CD4-positive, alpha-beta T cell treated with Interleukin-10 for 1 hour (primary cell): ENCODE measurements at places on chromosomes 6 and 20.

GRCh38 chr6:163731215-163732013 lies 316.9 kb downstream of the QKI start:
- DNase-seq = no peak

DNA sequence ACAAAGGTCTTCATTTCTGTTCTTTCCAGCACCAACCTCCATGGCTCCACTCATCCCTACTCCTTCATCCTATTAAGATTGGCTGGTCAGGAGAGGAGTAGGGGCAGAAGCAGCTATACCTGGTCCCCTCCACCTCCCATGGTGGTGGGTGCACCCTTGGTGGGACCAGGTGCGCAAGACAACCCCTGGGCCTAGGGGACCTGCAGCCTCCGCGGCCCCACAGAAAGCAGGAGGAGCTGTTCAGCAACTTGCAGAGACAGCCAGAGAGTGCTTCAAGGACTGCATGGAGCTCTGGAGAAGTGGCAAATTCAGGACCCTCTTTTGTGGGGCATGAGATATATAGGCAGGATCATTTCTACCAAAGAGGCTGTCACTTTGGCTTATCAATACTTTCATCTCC lies 9.8 kb downstream of the ULBP2 start:
- no peak for DNase-seq

GRCh38 chr6:150830439-150831165 lies 34.9 kb upstream of the MTHFD1L start:
- DNase-seq = no peak

DNA sequence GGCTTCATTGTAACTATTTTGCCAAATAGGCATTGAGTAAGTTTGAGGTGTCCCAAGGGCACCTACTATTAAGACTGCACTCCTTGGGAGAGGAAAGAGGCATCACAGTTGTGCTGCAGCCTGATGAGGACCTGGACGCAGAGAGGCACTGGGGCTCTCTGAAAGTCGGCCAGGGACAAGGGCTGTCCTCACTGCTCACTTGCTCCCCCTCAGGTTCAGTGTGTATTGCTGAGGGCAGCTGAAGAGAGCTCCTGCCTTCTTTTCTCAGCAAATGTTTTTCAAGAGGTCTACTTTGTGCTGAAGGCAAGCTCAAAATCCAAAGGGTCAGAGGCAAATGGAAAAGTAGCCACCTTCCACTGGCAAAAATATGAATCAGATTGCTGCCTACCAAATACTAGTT lies 331.8 kb downstream of the RIMS1 start:
- no peak for DNase-seq

- DNase-seq = no peak
Measured at GRCh38 chr20:41443691-41444090, 77.1 kb upstream of the EMILIN3 start.

- DNase-seq = no peak
Measured at GRCh38 chr6:142543606-142544005, 241.8 kb downstream of the ADGRG6 start.

DNA sequence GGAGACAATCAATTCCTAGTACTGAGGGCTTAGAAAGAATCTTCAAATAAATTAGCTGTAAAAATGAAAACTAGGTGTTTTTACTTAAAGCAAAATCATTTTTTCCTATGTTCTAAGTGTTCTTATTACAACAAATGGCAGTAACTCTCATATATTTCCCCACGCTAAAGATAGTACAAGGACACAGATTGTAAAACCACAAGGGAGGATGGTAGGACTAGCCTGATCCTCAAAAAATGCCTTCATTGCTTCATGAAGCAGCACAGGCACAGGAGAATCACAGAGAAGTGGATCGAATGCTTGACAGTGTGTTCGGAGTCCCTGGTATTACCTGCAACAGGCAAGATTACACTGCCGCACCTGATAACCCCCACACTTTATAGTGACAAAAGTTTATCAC lies 58.5 kb downstream of the SAMD3 start:
- DNase-seq = no peak

DNA sequence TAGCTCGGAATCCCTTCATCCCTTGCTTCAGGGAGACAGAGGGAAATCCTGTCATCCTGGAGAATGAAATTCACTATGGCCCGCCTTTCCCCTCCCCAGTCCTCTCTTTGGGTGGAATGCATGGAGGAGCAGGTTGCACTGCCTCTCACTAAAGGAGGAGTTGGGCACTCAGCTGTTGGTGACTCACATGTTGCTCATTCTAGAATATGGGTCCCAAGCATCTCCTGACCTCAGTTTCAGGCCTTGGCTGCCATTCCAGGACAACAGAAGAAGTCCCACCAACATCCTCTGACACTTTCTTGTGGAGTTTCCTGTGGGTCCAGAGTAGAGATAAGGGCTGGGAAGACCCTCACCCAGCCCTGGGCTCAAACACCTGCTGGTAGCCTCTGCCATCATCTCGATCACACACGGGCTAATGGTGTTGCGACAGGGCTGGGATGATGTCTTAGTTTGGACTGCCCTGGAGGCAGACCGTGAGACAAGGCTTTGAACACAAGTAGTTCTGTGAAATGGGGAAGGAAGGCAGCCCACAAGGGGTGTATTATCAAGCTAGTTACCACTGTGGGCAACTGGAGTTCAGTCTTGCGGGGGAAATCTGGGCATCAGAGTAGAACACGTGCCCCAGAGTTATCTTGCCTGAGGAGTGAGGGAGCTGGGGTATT lies 52.4 kb upstream of the RNF24 start:
- no peak for DNase-seq

GRCh38 chr20:1396264-1396663 lies 3.4 kb upstream of the FKBP1A start:
- no peak for DNase-seq

DNA sequence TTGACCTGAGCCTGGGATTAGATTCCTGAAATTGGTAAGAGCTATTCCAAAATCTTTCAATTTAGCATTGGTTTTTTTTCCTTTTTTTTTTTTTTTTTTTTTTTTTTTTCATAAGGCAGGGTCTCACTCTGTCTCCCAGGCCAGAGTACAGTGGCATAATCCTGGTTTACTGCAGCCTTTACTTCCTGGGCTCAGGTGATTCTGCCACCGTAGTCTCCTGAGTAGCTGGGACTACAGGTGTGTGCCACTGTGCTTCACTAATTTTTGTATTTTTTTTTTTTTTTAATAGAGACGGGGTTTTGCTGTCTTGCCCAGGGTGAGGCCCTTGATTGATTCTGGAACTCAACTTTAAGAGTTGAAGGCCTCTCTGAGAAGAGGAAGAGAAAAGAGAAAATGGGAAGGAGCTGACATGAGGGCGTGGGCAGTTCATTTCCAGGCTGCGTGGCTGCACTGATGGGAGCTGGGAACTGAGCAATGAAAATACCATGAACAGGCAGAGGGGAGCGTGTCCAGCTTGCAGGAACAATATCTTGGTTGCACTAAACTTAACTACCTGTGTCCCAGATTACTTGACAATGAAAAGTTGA lies 24.6 kb downstream of the KDM1B start:
- DNase-seq = no peak

GRCh38 chr6:168371981-168372711 lies 52.6 kb upstream of the DACT2 start:
- no peak for DNase-seq

- DNase-seq = no peak
Measured at GRCh38 chr20:15767999-15768741, 805.1 kb downstream of the KIF16B start.

GRCh38 chr20:60206259-60206658 lies 248.0 kb downstream of the CDH26 start:
- no peak for DNase-seq

DNA sequence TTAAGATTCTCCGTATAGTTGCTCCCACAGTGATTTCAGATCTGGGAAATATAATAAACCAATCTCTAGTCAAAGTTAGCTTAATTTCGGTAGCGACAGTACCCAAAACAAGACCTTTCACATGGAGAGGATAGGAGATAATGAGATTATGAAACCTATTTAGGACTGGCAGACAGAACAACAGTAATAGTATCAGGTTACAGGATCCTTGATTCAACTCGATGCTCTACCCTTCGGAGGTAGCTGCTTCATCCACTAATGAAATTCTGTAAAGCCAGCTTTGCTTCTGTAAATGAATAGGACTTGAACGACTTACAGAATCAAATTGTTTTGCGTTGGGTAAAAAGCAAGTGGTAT lies 534 bp upstream of the AKIRIN2 start:
- no peak for DNase-seq

GRCh38 chr6:90080876-90081481 lies 186.7 kb downstream of the GJA10 start:
- peak; percentile 70 for DNase-seq

GRCh38 chr20:31972471-31973021 lies 4.6 kb downstream of the XKR7 start:
- DNase-seq = no peak

DNA sequence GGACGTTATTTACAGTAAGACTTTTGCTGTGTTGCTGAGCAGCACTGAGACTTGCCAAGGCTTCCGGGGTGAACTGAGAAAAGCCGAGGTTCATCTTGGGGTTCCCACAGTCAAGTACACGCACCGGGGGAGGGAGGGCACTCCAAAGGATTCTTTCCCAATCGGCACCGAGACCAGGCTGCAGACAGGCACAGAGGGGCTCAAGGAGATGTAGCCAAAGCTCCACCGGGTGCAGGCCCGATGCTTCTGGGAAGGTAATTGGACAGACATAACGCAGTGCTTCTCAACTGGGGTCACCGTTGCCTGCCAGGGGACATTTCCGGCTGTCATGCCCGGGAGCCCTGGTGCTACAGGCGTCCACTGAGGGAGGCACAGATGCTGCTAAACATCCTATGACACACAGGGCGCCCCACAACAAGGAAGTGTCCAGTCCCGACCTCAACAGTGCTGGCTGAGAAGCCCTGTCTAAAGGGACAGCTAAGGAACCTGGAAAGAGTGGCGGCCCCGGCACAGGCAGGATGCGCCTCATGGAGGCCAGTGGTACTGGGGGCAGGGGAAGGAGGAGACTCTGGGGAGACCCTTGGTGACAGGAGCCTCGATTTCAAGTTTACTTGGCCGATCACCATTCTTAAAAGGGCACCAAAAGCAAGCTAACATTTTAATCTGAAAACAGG lies 92.9 kb downstream of the RAMACL start:
- no peak for DNase-seq

GRCh38 chr6:75489025-75489424 lies 4.6 kb downstream of the FILIP1 start:
- no peak for DNase-seq

- no peak for DNase-seq
Measured at GRCh38 chr20:52800734-52801627, 171.2 kb upstream of the TSHZ2 start.

GRCh38 chr6:38876475-38876874 lies 161.4 kb downstream of the DNAH8 start:
- peak; percentile 67 for DNase-seq

DNA sequence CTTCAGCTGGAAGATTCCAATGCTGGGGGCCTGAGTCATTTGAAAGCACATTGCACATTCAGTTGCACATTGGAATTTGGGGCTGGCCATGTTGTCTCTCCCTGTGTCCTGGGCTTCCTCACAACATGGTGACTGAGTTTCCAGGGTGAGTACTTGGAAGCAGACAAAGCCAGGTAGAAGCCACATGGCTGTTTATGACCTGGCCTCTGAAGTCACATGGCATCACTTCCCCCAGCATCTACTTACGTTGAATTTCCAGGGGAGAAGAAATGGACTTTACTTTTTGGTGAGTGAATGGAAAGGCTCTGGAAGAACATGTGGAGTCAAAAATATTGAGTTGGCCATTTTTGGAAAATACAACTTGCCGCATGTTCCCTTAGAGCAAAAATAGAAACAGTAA lies 155.5 kb downstream of the LINC00237 start:
- no peak for DNase-seq

DNA sequence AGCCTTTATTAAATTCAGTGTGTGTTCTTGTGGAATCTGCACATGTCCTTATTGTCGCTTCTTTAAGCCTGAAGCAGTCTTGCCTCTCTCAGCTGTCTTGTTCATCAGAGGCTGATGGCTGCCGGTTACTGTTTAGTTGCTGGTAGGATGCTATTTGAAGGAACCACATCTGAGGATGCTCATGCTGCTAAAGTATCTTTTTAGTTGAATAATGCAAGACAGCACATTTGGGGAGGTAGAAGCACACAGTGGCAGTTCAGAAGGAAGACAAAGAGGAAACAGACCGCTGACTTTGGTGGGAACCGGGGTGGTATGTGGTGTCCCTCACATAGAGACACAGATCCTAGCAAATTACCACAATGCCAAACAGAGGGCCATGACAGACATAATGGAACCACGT lies 144.2 kb upstream of the HDDC2 start:
- no peak for DNase-seq
